Stimulated activated CD4-positive, alpha-beta T cell treated with anti-CD3 and anti-CD28 coated beads, TNF-alpha, amount 100 ng/mL, for 4 hours (primary cell): ENCODE measurements at places on chromosomes 3 and 15.

DNA sequence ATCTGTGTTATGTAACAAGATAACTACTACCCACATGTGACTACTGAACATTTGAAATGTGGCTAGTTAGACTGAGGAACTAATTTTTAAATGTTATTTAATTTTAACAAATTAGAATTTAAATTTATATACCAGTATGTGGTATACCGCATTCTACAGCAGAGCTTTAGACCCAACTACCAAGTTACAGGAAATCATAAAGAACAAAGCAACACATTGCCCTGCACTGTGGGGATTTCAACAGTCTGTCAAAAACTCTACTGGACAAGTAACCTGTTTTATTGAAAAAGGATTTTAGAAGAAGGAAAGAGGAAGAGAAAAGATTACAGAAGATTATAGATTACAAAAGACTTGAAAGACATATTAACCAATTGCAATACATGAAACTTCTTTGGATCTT is 64.9 kb downstream of the DPH6 start:
- no peak for DNase-seq

GRCh38 chr3:73621388-73621787 is 3.4 kb downstream of the PDZRN3 start:
- DNase-seq: no peak

DNA sequence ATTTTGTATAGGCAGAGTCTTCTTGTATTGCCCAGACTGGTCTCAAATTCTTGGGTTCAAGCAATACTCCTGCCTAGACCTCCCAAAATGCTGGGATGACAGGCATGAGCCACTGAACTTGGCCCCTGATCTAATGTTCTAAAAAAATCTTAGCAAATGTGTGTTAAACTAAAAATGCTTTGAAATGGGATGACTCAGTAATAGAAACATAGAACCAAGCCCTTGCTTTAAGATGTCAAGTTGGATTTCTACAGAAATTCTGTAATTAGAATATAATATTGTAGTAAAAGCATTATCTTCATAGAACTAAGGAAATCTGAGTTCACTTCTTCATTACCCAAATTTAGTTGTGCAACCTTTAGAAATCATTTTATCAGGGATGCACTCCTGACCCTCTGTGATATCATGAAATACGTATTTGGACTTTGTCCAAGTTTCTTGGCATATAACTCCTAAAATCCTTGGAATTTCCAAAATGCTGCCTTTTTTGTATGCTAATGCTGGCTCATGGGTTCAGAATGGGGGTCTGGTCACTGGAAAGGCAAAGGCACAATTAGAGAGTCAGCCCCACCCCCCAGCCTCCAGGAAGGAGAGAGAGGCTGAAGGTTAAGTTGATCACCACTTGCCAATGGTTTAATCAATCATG is 217.3 kb downstream of the TP63 start:
- no peak for DNase-seq

DNA sequence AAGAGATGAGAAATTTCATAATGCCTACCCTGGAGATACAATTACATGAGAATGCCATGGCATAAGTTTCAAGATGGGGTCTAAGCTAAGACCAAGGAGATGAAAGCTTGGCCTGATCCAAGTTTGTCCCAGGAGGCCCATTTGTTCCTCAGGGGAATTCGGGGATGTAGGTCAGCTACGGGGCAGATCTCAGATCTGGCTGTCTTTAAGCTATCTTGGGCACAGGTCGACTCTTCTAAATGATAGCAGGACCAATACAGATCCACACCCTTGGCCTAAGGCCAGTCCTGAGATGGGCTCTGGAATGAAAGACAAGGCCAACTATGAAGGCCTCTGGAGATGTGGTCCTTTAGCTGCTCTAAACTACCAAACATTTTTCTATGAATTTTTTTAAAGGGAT is 16.6 kb downstream of the ABI3BP start:
- DNase-seq: no peak

- no peak for DNase-seq
Observed at GRCh38 chr3:105022813-105023212, 343.9 kb upstream of the ALCAM start.

DNA sequence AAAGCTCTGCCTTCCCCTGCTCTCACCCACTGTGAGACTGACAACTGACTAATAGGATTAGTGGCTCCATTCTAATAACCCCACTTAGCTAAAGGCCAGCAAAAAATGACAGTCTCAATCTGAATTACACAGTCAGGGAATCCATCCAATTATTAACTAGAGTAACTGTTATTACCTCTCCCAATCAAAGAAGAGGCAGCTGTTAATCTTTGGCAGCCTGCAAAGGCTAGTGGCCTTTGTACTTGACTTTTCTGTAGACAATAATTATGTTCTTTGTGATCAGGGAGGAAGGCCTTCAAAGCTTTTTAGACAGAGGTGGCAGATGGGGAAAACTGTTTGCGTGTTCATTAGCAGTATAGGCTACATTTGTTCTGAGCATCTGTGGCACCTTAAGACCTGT is 177.7 kb downstream of the ISL2 start:
- DNase-seq: no peak

DNA sequence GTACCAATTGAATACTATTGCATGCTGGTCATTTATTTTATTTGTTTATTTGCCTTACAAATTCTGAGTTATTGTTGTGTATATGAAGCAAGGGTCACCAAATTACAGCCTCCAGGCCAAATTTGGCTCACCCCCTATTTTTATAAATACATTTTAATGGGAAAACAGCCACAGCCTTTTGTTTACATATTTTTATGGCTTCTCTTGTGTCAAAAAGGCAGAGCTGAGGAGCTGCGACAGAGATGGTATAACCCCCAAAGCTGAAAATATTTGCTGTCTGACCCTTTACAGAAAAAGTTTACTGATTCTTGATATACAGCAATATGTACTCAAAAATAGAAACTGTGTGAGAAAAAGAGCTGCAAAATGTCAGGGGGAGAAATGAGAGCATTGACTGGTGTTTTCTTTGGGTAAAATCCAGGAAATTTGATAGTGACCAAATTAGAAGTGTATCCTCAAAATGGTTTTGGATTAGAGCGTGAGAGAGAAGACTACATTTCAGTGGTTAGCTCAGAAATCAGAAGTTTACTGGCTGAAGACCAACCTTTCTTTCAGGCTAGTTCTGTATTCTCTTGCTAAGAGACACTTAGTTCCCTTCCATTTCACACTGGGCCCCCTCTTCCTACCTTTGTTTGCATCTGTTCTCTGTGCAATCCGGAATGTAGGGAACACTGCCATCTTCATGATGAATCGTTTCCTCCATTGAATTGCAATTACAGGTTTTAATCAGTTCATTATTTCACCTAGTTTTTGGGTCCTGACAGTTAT is 757.8 kb downstream of the AGBL1 start:
- no peak for DNase-seq

- DNase-seq: no peak
Observed at GRCh38 chr3:29871087-29871486, 590.2 kb downstream of the RBMS3 start.

GRCh38 chr15:59329091-59329490 is 43.6 kb downstream of the MYO1E start:
- DNase-seq: no peak

DNA sequence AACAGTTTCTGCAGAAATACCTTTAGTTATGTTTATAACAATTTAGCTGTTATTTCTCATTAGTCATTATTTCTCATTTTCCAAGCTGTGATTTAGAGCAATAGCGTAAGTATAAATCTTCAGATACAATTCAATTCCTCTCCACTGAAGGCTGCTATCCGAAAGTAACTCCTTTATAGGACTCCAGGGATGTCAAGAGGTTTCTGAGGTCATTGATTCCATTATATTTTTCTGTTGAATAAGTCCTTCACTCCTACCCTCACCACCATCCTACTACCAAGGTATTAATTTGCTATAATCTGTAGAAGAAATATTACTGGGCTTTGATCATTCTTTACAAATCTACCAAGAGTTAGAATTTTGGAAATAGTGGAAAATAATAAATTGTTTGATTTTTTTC is 285.7 kb downstream of the CADM2 start:
- no peak for DNase-seq

GRCh38 chr3:113534365-113534764 is 2.0 kb downstream of the SIDT1 start:
- no peak for DNase-seq

- no peak for DNase-seq
Observed at GRCh38 chr3:126447456-126448106, 28.1 kb downstream of the ZXDC start.

GRCh38 chr15:39591141-39591895 is 10.4 kb downstream of the THBS1 start:
- DNase-seq: no peak

DNA sequence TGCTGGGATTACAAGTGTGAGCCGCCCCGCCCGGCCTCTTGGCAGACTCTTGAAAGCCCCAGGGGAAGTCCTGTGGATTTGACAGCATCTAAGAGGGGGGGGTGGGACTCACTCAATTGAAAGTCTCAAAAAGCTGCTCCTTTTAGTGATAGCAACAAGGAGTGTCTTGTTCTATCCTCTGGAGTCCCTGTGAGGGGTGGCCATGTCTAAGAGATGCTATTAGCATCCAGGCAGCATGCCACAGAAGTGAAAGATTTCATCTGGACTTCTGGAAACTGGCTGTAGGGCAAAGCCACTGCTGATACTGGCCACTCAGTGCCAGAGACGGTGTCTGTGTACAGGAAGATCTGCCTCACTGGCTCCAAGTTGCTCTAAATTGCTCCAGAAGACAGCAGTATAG is 74.0 kb downstream of the DHX36 start:
- no peak for DNase-seq

GRCh38 chr15:77620297-77620696 is 12.4 kb downstream of the LINGO1 start:
- DNase-seq: no peak

GRCh38 chr3:127488141-127488672 is 102.3 kb downstream of the TPRA1 start:
- DNase-seq: no peak

GRCh38 chr3:25586553-25586952 is 78.2 kb downstream of the TOP2B start:
- DNase-seq: no peak

DNA sequence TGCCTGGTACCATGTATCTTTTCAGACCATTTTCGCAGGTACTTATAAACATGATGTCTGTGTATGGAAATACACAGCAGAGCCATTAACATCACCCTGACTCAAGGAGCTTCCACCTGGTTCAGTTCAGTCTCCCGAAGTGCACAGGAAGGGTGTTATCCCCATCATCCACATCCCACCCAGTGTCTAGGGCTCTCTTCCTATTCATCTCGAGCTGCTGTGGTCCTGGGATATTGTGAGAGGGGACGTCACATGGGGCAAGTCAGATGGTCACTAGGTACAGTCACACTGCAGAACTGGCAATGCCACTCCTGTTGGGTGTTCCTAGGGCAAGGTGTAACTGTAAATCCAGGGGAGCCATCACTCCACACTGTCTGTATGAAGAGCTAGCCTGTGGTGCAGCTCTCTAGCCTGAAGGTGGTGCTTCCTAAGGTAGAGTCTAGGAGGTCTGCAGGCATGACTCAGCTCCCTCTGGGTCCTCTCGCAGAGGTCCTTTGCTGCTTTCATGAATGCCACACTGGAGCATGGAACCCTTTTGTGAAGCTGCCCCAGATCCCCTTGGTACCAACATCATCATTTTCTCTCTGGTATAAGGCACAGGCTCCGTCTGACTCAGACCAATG is 13.9 kb downstream of the ISLR2 start:
- no peak for DNase-seq

DNA sequence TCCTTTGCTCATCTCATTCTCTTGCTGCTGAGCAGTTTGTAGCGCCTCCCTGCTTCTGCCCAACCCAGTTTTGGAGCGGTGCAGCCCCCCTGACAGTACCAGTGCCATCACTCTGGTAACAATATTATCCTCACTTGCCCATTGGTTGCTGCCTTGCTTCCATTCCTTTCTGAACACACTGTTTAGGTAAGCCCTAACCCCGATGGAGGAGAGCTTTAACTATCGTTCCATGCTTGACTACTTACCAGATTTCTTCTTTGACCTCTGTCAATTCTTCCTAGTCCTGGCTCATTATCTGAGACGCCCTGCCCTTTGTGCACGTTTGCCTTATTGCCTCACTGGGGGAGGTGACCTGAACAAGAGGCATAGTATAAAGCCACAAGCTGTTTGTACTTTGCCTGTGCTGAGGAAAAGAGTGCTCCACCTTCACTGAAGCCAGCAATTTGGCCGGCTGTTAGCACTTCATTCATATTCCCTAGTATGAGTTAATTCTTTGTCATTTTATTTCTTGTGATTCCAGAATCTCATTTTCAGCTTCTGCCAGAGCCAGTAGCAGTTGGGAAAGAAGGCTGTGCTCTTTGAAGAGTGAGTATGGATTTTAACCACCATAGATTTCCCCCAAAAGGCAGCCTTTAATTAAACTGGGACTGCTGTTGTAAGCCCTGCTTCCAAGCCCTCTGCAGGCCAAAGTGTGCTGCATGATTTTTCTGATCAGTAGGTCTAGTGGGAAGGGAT is 11.9 kb downstream of the ABHD6 start:
- DNase-seq: no peak

DNA sequence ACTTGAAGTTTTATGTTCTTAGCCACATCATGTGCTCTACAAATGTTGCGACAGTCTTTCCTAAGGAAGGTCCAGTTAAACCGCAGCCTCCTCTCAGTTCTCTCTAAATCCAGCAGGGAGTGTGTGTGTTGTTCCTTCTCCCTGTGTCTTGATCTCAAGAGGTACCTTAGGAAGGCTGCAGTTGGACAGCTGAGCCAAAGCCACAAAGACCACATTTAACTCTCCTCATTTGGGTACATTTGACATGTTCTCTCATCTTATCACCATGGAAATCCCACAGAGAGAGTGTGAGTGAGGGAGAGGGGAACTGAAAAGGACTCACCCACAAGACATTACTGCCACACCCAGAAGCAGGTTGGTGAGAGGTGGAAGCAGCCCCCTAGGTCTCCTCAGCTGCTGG is 79.5 kb downstream of the CD200R1L start:
- no peak for DNase-seq

DNA sequence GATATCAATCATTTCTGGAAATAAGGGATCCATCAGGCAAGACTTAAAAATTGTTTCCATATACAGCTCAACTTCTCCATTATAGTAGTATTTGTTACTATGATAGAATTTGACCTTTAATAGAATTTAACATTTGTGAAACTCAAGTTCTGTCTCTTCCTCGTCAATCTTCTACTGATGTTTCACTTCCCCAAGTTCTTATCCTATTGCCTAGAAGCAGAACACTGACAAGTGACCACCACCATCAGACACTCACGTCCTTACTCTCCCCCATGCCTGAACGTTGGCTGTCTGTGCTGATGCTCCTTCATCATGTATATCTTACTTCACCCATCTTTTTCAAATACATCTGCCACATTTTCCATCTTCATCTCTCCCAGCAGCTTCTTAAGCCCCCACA is 26.6 kb upstream of the TAFA4 start:
- no peak for DNase-seq

DNA sequence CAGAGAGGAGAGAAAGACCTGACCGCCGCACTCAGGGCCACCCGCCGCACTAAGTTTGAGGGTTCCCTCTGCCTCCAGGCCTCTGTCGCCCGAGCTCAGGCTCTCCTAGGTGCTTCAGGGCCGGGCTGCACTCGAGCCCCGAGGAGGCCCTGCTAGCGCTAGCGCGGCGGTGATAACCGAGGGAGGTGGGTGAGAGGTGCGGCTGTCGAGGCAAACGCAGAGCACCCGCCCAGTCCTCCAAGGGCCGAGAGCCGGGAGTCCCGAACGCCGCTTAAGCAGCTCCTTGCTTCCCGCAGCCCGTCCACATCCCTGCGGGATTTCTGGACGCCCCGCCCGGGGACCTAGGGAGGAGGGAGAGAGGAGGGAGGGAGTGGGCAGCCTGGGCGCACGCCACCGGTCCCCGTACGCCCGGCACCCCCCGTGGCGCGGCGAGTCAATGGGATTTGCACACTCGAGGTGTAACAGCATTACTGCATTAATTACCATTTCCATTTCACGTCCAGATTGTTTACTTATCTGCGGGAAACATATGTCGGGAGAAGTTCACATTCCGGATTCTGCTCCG is 6.8 kb downstream of the SOX14 start:
- no peak for DNase-seq
